Panc1 (cell line): ENCODE measurements at places on chromosomes 3 and 15. TPM values are rescaled to one million over a fixed set of nuclear protein-coding genes. Genes with fewer than 3 reads are reported as not detected.

SI gene
- total RNA-seq: not detected

PML gene
- 52.2 TPM for total RNA-seq

ITPKA gene
- total RNA-seq: 6.3 TPM

DNA sequence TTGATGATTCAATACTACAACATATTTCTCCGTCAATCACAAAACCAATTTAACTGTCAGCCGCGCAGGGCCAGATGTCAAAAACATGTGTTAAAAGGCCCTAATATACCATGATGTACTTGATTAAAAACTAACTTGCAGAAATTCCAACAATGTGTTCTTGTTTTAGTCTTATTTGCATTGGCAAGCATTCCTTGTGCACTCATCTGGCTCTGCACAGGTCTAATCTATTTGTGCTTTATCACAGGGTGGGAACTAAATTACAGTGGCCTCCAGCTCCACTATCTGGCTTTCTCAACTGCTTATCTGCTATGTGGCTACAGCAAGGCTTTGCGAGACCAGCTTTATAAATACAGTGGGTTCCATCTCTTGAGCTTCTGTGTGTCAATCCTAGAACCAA, 455.5 kb downstream of the ERC2 start:
- H3K36me3 ChIP-seq: no peaks in the 10 kb centered on the region
- H3K4me1 ChIP-seq: no peaks in the 10 kb centered on the region
- no peak overlapping the region for H3K27ac ChIP-seq

DNA sequence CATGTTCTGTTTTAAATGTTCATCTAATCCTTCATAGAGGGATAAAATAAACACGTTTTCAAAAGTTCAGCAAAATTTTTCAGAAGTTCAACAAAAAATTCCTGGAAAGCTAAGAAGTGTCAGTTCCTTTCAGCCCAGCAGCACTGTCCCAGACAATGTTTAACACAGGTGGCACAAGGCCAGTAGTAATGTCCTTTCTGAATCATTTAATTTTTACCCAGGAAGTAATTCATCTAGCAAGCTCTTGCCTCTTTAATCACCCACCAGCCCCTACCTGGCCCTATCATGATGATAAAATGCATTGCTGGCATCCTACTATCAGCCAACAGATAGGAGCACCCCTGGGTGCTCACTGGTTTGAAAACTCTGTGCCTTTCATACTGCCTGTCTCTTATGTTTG, 627.1 kb upstream of the ADAMTS9 start:
- H3K4me1 ChIP-seq: no peaks in the 10 kb centered on the region
- H3K36me3 ChIP-seq: no peaks in the 10 kb centered on the region
- H3K27ac ChIP-seq: no peak overlapping the region
